ENCODE measurements at places on chromosomes 4 and X.

DNA sequence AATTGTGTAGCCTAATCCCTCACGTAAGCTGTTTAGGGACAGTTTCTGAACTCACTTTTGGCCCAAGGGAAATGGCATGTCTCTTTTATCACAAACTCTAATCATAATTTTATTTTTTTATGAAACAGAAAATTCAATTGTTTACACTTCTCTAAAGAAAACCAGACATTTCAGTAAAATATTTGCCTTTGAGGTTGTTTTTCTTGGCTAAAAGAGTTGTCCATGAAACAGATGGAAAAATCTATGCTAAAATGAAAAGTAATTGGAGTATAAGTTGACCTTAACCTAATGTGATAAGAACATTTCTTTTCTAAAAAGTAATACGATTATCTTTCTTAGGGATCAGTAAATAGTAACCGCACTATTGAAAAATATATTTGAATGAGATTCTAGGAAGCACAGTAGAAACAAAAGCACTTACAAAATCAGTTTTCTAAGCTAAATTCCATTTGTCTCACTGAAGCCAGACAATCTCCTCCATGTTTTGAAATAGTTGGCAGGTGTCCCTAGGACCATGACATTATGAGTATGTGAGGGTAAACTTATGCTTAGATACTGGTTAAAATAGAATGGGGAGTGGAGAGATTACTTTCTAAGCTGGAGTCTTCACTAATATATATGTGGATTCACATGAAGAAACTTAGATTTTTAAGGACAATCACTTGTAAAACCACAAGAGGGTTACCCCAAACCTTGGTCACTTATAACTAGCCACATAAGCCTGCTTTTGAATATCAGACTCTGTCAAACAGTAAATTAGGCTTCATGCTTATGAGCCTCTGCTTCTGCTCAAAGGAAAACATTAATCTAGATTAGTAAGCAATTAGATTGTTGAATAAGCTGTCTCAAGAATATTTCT, 20.1 kb upstream of the TET2 start:
- DNase-seq, result no peak

DNA sequence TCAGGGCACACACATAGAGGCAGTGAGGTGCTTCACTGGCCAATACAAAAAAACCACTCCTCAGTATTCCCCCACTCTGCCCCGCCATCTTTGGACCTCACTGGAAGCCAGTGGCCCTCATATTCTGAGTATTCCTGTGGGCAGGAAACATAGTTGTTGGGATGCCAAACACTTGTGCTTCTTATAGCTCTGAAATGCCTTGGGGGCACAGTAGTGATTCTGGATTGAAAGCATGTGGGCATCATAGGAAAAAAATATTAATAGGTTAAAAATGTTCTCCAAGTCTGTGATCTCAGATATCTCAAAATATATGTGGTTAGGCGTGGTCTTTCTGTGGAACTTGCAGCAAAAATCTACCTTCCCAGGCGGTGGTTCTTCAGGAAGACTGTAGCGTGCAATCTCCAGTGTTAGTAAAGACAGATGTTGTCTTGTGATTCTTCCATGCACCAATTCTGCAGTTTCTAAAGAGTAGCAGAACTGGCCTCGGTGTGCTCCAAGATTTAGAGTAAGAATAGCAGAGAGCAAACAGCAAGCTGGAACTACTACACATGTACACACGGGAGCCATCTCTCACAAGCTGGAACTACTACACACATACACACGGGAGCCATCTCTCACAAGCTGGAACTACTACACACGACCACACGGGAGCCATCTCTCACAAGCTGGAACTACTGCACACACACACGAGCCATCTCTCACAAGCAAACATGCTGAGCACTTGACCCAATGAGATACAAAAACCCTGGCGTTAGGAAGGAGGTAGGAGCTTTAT, 8.0 kb upstream of the TENM3 start:
- DNase-seq, result no peak

DNA sequence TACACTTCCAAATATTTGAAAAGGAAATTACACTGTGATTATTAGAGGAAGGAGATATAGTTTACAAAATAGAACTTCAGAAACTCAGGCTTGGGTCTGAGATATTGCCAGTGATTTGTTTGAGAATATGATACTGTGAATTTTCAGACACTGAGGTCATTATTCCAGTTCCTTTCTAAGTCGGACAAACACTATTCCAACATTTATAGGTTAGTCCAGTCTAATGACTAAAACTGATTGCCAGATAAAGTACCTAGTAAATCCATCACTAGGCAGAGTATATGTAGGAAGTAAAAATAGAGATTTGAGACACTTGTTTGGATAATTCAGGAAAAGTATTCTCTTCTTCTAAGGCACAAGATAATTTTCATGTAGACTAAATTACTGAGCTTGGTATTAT, 13.2 kb downstream of the MTTP start:
- no peak for DNase-seq

DNA sequence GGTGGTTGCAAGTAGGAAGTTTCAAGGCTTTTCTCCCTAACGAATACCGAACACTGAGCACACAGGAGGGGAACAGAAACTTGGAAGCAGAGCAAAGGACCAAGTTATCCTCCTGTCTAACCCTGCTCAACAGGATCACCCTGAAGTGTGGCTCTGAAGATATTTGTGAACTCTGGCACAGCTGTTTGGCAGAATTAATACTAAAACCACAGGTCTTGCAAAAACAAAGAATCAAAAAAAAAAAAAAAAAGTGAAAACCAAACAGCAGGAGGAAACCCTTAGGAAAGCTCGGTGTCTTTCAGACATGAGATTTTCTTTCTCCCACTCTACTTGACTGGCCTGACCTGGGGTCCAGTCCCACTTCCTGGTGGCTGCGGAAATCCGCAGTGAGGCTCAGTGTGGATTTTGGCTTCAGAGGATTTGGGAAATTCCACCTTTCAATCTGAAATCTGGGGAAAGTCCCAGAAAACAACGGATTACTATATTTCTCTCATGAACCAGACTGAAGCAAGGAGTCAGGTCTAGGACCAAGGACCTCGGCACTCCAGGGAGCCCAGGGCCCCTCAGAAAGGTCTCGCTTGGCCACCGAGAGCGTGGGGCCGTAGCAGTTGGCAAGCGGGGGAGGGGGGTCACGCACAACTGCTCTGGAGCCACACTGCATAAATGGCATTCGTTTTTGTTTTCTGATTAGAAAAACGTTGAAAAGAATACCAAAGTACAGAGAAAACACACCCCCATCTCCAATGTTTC, 867 bp downstream of the TIFA start:
- no peak for DNase-seq

- no peak for DNase-seq
Observed at GRCh38 chr4:165612936-165613335, 234.1 kb downstream of the CPE start.

DNA sequence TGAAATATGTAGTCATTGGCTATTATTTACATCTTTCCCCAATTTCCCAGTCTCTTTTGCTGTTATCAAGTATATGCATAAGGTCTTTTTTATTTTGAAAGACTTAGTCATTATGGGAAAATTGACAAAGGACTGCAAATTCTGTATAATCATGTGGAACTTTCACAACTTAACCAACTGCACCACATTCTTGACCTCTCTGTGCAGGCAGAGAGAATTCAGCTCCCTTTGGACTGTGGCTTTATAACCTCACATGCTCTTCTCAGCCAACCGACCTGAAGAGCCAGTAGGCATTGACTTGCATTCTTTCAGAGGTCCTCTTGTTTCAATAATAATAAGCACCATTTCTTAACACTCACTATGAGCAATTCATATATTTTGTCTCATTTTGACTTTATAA, 66.9 kb downstream of the ANXA3 start:
- no peak for DNase-seq

GRCh38 chr4:56463711-56464110, 3.7 kb upstream of the SRP72 start:
- no peak for DNase-seq

- peak; percentile 49 for DNase-seq
Observed at GRCh38 chr4:153465615-153466080, 512 bp upstream of the TMEM131L start.

DNA sequence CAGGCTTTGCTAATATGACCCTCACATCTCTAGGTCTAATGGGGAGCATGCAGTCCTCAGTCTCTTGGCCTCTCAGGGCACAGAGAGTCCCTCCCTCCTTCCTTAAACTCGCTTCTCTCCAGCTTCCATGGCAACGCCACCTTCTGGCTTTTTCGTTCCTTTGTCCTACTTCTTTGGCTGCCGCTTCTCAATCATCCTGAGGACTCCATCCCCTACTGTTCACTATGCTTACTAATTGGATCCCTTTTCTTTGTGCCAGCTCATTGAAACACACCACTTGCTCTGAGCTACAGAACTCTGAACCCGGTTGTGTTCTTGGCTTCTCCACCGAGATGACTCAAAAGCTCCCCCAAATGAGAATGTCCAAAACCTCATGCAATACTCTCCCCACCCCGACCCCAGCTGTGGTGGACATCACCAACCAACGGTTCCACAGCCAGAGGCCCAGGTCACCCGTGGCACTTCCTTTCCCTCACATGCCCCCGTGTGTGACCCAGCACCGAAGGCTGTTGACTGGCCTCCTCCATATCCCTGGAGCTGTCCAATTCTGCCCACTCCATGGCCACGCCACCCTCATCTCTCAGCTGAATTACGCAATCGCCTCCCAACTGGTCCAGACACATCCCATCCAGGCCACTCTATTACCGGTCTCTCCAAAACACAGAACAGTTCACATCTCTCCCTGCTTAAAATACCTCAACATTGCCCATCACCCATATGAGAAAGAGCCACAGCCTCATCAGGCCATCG, 34.7 kb downstream of the CRMP1 start:
- DNase-seq, result no peak

- no peak for DNase-seq
Observed at GRCh38 chr4:150160473-150160872, 82.2 kb downstream of the DCLK2 start.

DNA sequence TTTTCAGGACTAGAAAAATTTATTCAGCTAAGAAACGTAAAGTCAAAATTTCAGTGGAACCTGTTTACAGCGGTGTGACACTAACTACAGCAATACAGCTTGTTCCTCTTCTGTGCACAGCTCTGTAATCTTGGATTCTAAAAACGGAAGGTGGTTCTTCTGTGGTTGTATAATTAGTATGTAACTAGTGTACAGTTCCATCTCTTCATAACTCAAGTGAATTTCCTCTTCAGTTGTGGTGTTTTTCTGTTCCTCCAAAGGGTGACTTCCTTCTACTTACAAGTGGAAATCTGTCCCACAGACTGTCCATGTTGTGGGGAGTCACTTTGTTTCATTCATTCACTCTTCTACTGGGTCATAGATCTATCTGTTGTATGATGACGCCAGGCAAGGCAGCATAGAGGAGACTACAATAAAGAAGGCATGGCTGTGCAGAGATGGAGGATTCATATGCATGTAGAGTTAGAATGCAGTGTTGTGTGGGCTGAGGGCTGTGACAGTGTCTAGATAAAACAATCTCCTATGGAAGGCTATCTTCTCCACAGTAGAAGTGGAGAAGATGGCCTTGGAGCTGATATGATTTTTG, 5.4 kb downstream of the DAPP1 start:
- no peak for DNase-seq

DNA sequence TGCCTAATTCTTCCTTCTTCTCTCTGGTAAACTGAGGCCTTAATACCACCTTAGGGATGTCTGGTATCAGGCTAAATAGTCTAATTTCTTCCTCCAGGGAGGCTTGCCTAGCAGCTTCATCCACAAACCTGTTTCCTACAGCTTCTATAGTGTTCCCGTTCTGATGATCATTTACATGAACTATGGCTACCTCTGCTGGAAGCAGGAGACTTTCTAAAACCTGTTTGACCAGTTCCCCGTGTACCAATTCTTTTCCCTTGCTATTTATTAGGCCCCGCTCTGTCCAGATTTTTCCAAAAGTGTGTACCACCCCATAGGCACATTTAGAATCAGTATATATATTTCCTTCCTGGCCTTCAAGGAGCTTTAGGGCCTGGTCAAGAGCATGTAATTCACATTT, 5.8 kb upstream of the USP38 start:
- no peak for DNase-seq

DNA sequence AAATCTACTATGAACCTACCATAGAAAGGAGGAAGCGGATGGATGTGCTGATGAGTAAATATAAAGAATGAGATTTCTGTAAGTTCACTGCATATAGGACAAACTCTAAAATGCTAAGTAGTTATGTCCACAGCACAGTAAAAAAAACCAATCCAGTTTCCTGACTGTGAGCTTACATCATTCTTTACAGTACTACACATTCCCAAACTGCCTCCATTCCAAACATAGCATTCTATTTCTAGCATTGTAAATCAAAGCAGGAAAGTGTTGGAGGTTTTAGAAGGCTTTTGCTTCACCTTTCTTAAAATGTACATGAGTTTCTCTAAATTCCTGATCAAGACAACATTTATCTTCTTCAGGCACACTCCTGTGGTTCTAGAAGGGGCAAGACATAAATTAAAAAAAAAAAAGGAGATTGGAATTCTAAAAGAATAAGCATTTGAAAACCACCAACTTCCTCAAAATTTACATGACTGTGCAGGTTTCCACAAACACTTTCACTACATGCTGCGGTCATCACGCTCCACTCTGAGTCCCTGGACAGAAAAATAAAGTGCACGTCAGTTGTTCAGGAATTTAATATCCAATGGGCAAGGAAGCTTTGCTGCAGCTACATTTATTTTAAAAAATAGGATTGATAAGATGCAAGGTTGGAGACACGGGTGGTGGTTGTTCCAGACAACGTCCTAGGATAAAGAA, 297.6 kb upstream of the STS start:
- DNase-seq, result no peak

DNA sequence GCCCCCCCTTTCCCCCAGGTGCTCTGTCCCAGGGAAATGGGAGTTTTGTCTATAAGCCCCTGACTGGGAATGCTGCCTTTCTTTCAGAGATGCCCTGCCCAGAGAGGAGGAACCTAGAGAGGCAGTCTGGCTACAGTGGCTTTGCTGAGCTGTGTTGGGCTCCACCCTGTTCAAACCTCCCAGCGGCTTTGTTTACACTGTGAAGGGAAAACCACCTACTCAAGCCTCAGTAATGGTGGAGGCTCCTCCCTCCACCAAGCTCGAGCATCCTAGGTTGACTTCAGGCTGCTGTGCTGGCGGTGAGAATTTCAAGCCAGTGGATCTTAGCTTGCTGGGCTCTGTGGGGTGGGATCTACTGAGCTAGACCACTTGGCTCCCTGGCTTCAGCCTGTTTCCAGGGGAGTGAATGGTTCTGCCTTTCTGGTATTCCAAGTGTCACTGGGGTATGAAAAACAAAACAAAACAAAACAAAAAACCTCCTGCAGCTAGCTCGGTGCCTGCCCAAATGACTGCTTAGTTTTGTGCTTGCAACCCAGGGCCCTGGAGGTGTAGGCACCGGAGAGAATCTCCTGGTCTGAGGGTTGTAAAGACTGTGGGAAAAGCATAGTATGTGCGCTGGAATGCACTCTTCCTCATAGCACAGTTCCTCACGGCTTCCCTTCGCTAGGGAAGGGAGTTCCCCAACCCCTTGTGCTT, 41.7 kb downstream of the ITM2A start:
- no peak for DNase-seq

DNA sequence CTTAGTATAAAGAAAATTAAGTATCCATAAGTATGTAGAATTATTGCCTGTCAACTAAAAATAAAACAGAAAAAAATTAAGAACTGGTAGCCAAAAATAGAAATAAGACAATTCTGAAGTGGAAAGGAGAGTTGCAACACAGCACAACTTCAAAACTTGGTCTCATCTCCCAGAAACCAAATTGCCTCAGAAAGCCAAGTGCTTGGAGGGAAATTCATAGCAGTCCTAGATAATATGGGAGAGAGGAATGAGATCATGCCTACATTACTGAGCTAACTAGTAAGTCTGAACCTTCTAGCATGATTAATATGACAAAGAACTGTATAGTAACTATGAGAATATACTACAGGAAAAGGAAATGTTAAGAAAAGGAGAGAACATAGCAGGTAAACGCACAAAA, 256.5 kb downstream of the LDB2 start:
- no peak for DNase-seq

GRCh38 chr4:24063731-24064130, 173.9 kb upstream of the PPARGC1A start:
- peak; percentile 40 for DNase-seq

All from C1 segment of cervical spinal cord (tissue), 14 donors.